ENCODE measurements at places on chromosomes 4 and X.

DNA sequence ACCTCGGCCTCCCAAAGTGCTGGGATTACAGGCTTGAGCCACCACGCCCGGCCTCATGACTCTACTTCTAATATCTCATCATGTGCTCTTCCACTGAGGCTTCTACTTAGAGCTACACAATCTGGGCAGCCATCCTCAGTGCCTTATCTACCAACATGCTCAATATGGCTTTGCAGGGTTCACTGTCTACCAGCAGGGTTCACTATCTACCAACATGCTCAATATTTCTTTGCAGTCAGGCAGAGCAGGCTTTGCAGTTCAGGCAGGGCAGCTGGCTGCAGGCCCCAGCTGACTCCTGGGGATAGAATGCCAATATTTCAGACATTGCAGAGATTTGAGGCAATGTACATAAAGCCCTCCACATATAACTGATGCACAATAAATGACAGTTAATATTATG, 47.5 kb downstream of the PKD2 start:
- no peak for DNase-seq

DNA sequence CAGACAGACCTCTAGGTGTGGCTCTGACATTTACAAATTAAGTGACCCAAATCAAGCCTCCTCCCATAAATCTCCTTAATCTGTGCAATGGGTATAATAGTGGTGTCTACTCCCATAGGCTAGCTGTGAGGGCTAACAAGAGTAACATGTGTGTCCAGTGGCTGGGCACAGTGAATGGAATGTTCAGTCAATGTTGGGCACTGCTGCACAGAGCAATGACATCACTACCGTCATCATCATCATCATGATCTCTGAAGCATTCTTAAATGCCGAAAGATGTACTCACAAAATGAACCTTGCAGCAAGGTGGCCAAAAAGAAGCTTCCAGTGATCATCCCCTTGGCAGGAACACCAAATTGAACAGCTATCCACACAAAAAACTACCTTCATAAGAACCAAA, 43.5 kb downstream of the CHRNA9 start:
- no peak for DNase-seq

GRCh38 chrX:131792789-131793462, 230.2 kb upstream of the STK26 start:
- no peak for DNase-seq

- DNase-seq = no peak
Measured at GRCh38 chr4:101277671-101278070, 69.7 kb downstream of the PPP3CA start.

DNA sequence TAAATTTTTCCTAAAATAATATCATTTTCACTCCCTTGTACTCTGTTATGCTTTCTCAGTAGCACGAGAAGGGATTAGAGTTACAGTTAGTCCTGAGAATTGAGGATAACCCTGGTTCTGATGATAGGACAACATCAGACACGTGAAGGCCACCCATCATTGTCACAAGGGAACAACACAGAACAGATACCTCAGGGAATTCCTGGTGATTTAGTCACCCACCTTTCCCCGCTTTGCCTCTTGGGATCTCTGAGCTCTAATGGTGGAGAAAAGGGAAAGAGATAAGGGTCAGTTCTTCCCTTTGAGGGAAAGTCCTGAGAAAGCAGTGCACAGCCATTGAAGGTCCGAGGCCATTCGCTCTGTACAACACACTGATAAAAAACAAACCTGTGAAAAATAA, 112.3 kb upstream of the GALNT7 start:
- DNase-seq = no peak

GRCh38 chr4:157357887-157358286, 137.4 kb downstream of the GRIA2 start:
- DNase-seq = no peak

GRCh38 chr4:78691971-78692821, 84.0 kb upstream of the BMP2K start:
- no peak for DNase-seq

DNA sequence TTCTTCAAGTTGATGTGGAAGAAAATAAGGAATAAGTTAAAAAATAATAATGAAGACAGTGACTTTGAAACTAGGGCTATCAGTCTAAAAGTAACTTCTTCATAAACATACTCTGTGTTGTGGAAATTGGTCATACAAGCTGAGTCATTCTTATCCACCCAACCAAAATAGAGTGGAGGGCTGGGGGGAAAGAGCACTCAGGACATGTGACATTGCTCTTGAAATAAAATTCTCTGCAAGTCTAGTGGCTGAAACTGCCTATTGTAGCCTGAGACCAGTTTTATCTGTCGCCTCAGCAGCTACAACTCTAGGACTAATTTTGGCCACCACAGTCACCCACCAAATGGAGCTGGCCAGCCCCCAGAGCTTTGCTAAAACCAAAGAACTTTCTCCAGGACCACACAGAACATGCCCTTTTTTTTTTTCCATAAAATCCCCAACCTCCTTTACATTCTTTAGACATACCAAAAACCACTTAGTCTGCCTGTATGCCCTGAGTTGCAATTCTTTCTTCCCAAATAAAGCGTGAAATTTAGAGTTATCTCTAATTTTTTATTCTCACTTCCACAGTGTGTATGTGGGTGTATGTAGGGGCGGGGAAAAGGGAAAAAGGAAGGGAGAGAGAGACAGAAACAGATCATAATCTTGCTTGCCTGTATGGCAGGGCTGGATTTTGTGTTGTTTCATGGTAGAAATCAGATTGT, 23.0 kb upstream of the SLC25A4 start:
- no peak for DNase-seq

GRCh38 chr4:55125087-55125721, at the start of gene KDR:
KDR (minus strand) TSS chr4:55125595; CDS start chr4:55125293, 302 bp downstream.
- no peak for DNase-seq

DNA sequence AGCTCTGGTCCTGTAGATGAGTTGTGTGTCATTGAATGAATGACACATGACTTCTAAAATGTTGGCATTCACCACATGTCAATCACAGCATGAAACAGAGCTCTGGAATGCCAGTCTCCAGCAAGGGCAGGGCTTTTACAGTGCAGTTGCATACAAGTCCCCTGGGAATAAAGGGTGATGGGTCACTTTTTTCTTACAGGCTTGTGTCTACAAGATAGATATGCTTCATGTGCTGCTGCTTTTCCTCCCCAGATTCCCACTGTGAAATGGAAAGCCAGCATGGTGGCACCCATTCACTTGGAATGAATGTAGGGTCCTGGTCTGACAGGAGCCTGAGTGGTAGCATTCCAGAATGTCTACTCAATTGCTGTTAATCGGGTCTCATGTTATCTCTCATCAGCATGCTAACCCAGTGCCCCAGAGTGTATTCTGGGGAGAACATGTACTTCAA, 159.1 kb upstream of the KIT start:
- no peak for DNase-seq

- no peak for DNase-seq
Measured at GRCh38 chr4:33715841-33716395, 2528.4 kb downstream of the ARAP2 start.

GRCh38 chrX:110168585-110168984, 149.3 kb downstream of the AMMECR1 start:
- no peak for DNase-seq

- DNase-seq = no peak
Measured at GRCh38 chrX:153572601-153573000, 26.3 kb downstream of the CCNQ start.

DNA sequence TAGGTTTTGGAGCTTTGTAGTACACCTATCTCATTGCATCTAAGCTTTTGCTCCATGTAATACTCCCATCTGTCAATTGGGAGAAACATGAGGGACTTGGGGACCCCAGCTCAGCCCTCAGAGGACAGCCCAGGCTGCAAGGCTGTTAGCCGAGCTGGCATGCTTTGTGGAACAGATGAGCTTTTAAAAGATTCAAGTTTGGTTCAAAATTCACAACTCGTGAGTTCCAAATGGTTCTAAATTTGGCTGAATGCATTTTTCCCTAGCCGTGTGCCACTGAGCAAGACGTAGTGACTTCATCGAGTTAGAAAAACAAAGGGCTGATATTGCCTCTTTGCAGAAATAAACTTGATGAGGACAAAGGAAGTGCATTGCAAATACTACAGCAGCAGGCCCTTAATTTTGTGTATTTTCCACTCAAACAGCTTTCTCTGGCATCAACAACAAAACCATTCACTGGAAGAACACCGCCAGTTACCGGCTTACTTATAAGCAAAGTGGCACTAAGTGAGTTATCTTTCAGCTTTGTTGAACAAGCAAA, 165.0 kb upstream of the HS3ST1 start:
- no peak for DNase-seq

DNA sequence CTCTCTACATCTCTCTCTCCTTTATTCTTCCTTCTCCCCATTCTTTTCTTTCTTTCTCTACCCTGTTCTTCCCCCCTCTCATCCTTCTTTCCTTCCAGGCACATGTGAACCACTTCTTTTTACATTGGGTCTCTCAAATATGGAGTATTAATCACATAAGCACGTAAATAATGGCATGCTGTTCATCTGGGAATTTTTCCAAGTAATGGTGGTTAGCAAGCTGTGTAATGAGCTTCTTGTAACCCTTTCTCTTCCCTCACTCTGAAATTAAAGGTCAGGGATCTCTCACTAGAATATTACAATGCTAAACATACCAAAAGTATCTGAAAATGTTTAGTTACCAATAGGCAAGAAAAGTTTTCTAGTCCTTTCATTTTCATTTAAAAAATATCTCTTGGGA, 239.9 kb upstream of the TEX13A start:
- DNase-seq = no peak

GRCh38 chr4:185535612-185536410, 504 bp upstream of the PDLIM3 start:
- DNase-seq = no peak

GRCh38 chrX:72396117-72396516, 90.4 kb upstream of the CITED1 start:
- no peak for DNase-seq

- DNase-seq = no peak
Measured at GRCh38 chrX:46754586-46755061, 4.3 kb downstream of the SLC9A7 start.

- no peak for DNase-seq
Measured at GRCh38 chrX:50106051-50106675, 94.6 kb downstream of the AKAP4 start.

GRCh38 chr4:24630937-24631336, 46.6 kb upstream of the DHX15 start:
- no peak for DNase-seq

DNA sequence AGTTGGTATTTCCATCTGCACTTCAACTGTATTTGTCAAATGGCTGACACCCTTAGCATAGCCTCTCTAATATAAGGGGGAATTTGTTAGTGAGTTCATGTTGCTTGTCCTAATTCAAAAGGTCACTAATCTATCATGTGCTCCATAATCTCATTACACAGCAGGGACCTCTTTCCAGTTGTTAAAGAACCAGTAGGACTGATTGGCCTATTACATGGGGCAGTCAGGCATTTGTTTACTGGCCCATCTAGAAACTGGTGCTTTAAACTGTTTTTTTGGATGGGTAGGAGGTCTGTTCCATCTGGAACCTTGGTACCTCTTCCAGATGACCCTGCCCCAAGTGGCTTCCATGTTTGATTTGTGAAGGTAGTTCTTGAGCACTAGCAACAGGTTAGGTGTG, 11.4 kb downstream of the ANK2 start:
- no peak for DNase-seq

GRCh38 chrX:34778916-34779315, 121.8 kb upstream of the TMEM47 start:
- no peak for DNase-seq

- DNase-seq = no peak
Measured at GRCh38 chr4:15776871-15777648, 1.1 kb upstream of the CD38 start.

- DNase-seq = no peak
Measured at GRCh38 chrX:14355556-14355955, 173.8 kb upstream of the GLRA2 start.

DNA sequence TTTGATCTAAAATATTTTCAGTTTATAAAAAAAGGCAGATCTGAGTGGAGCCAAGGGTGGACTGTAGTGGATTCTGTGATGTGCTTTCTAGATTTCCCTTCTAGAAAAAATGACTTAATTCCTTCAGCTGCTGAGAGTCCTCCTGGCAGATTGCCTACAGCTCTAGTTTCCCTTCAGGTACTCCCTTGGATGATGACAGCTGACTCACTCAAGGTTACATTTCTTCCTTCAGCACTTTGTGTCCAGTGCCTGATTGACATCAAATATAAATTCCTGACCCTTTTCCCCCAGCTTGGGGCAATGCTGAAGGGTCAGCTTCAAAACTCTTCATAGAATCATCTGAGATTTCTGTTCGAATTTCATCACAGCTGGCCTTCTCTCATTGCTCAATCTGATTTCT, 161.7 kb downstream of the EMCN start:
- DNase-seq = no peak

- no peak for DNase-seq
Measured at GRCh38 chrX:130211415-130212186, 39.8 kb downstream of the RAB33A start.
